ENCODE measurements at places on chromosomes 11 and 22. TPM values are rescaled to one million over a fixed set of nuclear protein-coding genes. Genes with fewer than 3 reads are reported as not detected.

The C1QTNF5 gene
- 11.0 TPM for total RNA-seq

The POU2AF1 gene
- not detected for total RNA-seq

The CARD18 gene
- total RNA-seq = not detected

The OR51I1 gene
- total RNA-seq = not detected

The TH gene
- not detected for total RNA-seq

Measured in regular cardiac myocyte (primary cell).